ENCODE measurements at places on chromosomes 4 and X.

- no peak for DNase-seq
These were observed 63.7 kb upstream of the ESX1 start for GRCh38 chrX:104318330-104319009.

GRCh38 chrX:70482300-70482699 is 37.7 kb downstream of the DLG3 start:
- no peak for DNase-seq

DNA sequence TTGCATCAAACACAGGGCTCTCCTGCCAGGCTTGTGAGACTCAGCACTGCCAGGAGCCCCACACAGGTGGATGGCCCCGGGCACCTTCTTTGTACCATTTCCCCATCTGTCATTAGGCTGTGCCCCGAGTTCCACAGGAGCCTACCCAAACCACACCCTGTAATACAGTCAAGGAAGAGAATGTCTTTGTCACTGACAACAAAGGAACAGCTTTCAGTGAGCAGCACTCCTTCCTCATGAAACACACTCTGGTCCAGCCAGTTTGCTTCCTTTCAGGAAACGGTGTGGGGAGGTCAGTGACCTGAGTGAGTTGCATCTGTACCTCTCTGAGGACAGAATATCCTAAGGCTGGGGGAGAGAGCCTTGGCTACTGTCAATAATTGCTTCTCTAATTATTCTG is 53.7 kb downstream of the LNX1 start:
- no peak for DNase-seq

- no peak for DNase-seq
These were observed 6.8 kb downstream of the LHFPL1 start for GRCh38 chrX:112672788-112673560.

DNA sequence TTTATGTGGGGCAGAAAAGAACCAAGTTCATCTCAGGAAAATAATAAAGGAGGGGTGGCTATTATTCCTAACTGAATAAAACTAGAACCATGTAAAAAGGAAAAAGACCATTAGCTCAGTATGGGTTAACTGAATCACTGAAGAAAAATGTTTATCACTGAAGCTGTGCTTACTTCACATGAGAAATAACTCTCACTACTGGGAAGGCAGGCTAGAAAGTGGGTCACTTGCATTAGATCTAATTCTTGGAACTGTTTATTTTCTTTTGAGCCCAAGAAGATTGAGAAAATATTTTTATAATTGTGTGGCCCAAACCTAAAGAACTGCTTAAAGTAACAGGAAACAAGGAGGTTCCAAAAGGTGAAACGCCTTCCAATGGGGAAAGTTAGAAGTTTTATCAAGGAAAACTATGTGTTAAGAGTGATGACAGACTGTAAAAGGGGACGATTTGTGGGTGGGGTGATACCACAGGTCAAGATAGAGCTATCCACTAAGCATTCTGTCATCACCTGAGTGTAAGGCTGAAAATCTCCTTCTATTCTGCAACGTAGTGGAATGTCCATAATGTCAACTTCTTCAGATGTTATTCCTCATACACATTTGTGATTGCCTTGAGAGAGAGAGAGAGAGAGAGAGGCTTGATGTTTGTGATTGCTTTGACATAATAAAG is 1083.5 kb downstream of the PCDH7 start:
- peak; percentile 12 for DNase-seq

DNA sequence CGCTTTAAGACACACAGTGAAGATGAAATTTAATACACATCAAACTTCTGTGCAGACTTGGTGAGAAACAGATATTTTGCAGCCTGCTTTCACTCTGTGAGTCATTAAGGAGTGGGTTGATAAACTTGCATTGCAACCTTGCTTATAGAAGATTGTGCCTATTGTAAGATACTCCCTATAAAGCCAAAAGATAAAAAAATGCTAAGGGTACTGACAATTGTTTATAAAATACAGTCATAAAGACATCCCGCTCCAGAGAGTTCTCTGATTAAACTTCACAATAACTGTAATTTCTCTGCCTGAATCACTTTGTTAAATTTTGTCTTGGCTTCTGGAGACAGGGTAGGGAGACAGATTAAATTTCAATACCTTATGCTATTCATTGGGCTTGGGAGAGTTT is 49.1 kb downstream of the GALNT7 start:
- DNase-seq: peak; percentile 29

DNA sequence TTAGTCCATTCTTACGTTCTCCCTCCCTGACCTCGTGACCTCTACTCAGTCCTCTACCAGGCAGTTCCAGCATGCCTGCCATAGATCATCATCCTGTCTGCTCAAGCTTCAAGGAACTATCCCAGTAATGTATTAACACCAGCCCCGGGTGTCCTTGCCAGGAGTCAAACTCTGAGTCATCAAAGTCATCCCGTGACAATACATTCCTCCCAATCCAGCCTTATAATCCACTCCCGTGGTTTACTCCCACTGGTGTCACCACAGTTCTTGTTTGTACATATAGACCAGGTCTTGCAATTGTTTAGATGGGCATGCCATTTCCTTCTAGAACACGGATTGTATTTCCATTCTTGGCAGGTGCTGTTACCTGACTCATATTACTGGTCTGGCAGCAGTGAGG is 68.7 kb upstream of the TAB3 start:
- DNase-seq: peak; percentile 11

DNA sequence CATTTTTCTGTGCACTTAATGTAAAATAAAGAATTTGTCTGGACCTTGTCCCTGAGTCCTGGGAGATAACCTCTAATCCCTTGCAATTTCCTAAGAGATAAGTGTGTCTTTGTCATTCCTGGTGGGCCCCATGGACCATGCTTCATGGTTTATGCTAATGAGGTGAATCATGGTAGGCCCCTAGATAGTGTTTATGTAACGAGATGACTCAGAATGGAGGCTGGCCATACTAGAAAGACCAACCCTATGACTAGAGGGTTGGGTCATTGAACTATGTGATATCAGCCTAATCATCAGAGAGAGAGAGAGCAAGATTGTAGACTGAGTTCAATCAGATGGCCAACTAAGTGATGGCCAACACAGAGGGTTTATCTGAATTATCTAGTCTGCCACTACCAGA is 64.2 kb upstream of the NHSL2 start:
- no peak for DNase-seq

DNA sequence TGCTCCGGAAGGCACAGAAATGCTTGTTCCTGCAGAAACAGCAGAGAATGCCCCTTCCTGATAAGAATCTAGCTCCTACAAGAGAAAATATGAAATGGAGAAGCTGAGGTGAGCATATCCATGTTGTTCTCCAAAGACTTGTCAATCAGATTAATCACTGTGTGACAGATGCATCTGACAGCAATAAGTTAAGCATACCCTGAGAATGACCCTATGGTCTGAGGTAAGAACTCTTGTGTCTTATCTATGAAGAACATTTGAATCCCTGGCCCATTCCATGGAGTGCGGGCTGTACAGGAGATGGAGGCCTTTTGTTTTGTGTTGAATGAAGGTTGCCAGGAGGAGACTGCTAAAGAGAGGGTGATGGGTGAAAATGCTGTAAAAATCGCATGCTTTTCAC is 21.5 kb upstream of the ASB5 start:
- no peak for DNase-seq

GRCh38 chr4:128604840-128605239 is 204.7 kb upstream of the JADE1 start:
- no peak for DNase-seq

GRCh38 chr4:184810720-184811119 is 15.0 kb downstream of the ACSL1 start:
- DNase-seq: no peak

GRCh38 chr4:170423137-170423536 is 333.4 kb upstream of the AADAT start:
- peak; percentile 75 for DNase-seq

- DNase-seq: peak; percentile 97
These were observed 83.3 kb downstream of the SNCA start for GRCh38 chr4:89753601-89754066.

DNA sequence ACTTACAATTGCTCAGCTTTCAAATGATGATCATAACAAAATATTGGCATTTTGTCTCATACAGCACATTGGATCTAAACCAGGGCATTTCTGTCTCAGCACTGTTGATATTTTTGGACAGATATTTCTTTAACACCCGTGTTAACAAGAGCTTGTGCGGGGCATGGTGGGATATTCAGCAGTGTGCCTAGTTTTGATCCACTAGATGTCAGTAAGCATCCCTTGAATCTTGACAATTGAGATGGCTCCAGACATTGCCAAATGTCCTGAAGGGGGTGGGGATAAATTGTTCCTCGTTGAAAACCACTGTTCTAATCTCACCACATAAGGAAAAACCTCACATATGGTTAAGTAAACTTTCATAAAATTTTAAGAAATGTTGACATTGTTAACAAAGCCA is 806.3 kb downstream of the STIM2 start:
- DNase-seq: no peak

DNA sequence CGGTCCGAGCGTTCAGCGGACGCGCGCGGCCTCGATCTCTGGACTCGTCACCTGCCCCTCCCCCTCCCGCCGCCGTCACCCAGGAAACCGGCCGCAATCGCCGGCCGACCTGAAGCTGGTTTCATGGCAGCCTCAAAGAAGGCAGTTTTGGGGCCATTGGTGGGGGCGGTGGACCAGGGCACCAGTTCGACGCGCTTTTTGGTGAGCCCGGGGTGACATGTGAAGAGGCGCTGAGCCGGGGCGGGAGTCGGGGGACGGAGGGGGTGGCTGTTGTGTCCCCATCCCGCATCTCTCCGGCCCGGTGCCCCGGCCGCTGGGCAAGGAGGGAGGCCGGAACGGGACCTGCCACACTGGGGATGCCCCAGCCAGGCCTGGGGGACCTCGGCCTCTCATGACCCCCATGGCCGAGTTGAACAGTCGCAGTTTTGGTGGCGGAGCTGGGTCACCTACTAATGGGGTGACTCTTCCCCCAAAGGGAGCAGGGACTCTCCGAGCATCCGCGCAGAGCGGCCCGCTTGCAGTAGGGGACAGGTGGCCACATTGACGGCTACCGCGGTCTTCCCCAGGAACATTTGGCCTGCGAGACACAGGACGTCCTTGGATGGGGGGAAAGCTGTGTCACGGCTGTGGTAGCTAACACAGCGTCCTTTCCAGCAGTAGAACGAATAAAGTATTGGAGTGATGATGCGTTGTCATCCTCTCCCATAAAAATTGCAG is at the start of gene GK:
GK (plus strand) TSS at position 9 of the 717 bp plus-strand sequence; CDS start at position 124, 115 bp downstream.
- no peak for DNase-seq

DNA sequence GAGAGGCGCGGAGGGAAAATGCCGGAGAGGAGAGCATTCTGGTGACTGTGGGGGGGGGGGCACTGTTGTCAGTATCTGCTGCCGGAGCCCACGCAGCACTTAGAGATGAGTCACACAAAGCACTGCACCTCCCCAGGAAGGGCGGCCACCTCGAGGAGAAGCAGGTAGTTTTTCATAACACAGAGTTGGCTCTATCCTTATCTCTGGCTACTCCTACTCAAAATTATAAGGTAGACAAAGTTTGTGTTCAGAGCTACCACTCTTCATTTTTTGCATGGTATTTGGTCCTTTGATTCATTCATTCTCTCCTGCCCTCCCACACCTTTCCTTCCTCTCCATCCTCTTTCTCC is 76.2 kb upstream of the SCOC start:
- no peak for DNase-seq

DNA sequence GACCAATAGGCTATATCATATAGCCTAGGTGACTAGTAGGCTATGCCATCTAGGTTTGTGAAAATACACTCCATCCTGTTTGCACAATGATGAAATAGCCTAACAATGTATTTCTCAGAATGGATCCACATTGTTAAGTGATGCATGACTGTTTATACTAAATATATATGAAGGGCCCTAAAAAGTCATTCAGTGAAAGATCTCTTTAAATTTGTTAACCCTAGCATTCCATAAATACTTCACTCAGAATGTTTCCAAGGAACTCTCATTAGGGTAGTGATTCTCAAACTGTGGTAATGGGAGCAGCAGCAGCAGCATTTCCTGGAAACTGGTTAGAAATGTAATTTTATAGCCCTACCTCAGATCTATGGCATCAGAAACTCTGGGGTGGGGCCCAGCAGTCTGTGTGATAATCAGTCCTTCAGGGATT is 74.9 kb downstream of the PRRG1 start:
- peak; percentile 28 for DNase-seq
